ENCODE measurements at places on chromosomes 7 and 10. TPM values are rescaled to one million over a fixed set of nuclear protein-coding genes. Genes with fewer than 3 reads are reported as not detected.

GRCh38 chr7:99730238-99730810, 4.7 kb downstream of the CYP3A7 start:
- H3K36me3 ChIP-seq, result no peaks in the 10 kb centered on the region
- H3K27ac ChIP-seq, result no peak overlapping the region
- H3K27me3 ChIP-seq, result no peaks in the 10 kb centered on the region
- DNase-seq, result no peak
- H3K4me1 ChIP-seq, result no peaks in the 10 kb centered on the region
- H3K4me3 ChIP-seq, result no peak overlapping the region

- no peak overlapping the region for H3K4me3 ChIP-seq
- no peaks in the 10 kb centered on the region for H3K36me3 ChIP-seq
- H3K27me3 ChIP-seq, result no peaks in the 10 kb centered on the region
- H3K27ac ChIP-seq, result no peak overlapping the region
Measured at GRCh38 chr7:86320341-86320740, 323.4 kb upstream of the GRM3 start.

DNA sequence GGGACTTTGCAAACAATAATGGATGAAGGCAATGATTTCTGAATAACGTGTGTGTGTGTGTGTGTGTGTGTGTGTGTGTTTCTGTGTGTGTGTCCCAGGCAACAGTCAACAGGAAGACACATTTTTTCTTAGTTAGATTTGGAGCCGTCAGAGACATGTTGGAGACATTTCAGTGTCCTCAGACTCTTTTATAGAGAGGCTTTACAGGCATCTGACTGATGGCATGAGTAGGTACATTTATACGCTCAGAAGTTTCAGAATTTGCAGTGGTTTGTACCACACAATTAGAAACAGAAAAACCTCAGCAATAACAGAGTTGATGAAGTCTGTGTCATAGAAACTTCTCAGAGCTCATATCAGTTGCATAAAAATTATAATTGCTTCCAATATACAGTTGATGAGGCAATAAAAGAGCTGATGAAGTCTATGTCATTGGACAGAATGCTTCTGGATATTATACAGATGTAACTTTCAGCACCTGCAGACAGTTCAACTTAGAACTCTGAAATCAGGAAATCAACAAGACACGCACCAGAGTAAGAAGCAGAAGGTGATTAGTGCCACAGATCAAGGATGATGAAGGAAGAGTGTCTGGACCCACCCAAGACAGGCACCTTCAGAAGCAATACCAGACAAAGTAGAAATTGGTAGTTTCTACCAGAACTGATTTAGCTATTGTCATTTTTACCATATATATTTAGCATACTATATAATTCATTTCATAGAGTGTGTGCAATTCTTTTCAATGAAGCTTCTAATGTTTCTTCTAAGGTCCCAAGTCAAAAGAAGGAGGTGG, 104.5 kb upstream of the LYZL1 start:
- no peaks in the 10 kb centered on the region for H3K4me1 ChIP-seq
- no peak overlapping the region for H3K4me3 ChIP-seq
- H3K36me3 ChIP-seq, result no peaks in the 10 kb centered on the region
- peaks cover 2% of the 10 kb centered on the region for H3K27me3 ChIP-seq
- DNase-seq, result no peak
- H3K27ac ChIP-seq, result no peak overlapping the region

MSS51 gene
- total RNA-seq, result 1.5 TPM

DNA sequence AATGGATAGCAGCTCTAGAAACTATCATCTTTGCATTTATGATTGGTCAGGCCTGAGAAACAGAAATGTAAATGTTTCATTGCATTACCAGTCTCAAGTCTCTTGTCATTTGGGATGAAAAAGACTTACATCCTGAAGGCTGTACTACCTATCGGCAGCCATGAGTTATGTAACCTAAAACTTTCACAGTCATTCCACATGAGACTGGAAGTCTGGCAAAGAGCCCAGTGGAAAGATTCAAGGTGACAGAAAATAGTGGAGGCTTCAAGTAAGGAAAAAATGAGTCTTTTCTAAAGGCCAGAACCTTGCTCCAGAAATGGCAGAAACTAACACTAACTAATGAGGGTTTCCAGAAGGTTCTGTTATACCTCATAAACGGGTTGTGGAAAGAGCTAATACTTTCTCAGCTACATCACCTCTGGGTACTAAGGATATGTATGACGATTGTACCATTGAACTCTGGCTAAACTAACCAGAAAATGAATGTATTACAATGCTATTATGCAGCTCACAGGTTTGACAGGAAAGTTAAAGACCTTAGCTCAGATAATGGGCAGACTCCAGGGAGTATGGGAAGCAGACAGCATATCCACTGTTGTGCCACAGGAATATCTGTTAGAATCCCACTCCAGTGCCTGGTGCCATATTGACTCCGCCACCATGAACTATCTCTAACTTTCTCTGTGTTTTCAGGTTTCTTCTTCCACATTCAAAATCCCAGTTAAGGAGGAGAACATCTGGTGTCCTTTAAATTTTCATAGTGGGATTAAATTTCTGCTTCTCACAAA, 41.7 kb upstream of the DYNC1I1 start:
- H3K36me3 ChIP-seq, result no peaks in the 10 kb centered on the region
- no peak for DNase-seq

GRCh38 chr10:48707472-48707871, 22.8 kb downstream of the WDFY4 start:
- no peaks in the 10 kb centered on the region for H3K4me1 ChIP-seq
- peaks cover 2% of the 10 kb centered on the region for H3K27me3 ChIP-seq
- no peak for DNase-seq
- H3K36me3 ChIP-seq, result no peaks in the 10 kb centered on the region
- H3K27ac ChIP-seq, result no peak overlapping the region
- H3K4me3 ChIP-seq, result no peak overlapping the region

COL26A1 gene
- total RNA-seq, result not detected

ARHGAP22 gene
- total RNA-seq, result 21.3 TPM

DNA sequence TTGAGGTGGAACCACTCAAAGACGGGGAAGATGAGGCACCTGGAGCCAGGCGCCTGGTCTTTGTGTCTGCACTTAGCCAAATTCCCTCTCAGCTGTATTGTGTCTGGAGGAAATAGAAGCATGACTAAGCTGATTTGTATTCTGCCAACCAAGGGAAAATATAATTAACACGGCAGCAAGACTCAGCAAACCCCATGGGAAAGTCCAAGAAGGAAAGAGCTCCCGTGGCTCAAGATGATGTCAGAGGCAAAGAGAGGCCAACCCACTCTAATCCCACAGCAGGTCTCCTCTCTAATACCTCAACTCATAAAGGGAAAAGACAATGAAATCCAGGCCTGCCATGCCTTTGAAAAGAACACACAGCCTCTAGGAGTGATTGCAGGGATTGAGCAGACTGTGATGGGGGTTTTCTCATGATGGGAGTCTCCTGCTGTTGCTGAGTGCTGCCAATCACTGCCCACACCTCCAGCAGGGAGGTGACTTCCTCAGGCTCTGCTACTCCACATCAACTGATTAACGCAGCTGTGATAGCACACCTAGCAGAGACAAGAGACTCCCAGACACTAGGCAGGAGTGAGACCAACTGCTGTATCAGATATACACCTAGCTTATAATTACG, 255.5 kb upstream of the C7orf33 start:
- H3K27ac ChIP-seq, result no peak overlapping the region
- no peaks in the 10 kb centered on the region for H3K27me3 ChIP-seq
- H3K4me1 ChIP-seq, result no peaks in the 10 kb centered on the region
- no peak for DNase-seq

GRCh38 chr10:100744136-100744986, 1.0 kb upstream of the PAX2 start:
- H3K4me1 ChIP-seq, result no peaks in the 10 kb centered on the region
- H3K27ac ChIP-seq, result no peak overlapping the region
- H3K4me3 ChIP-seq, result no peak overlapping the region
- no peak for DNase-seq
- H3K27me3 ChIP-seq, result peaks cover 81% of the 10 kb centered on the region

GRCh38 chr10:80855348-80855971, 317.8 kb downstream of the SH2D4B start:
- H3K4me3 ChIP-seq, result no peak overlapping the region
- DNase-seq, result no peak
- no peak overlapping the region for H3K27ac ChIP-seq
- H3K4me1 ChIP-seq, result no peaks in the 10 kb centered on the region
- H3K36me3 ChIP-seq, result no peaks in the 10 kb centered on the region

DNA sequence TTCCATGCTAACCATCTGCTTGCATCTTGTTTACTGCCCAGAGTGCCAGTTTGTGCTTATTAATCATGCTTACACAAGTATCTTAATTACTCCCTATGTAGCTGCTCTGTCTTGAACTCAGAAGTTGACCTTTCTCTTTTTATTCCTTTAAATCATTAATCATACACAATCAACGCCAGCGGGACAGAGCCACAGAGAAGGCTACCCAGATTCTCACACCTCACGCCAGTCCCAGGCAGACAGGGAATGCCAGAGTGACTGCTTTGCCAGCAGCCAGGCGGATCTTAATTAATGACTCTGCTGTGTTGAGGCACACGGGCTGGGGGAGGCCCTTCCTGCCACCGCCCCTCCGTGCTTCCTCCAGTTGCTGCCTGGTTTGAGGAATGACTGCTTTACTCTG, 229.4 kb downstream of the LRMDA start:
- peak; percentile 70 for DNase-seq
- H3K27me3 ChIP-seq, result peaks cover 6% of the 10 kb centered on the region
- H3K4me3 ChIP-seq, result no peak overlapping the region
- no peak overlapping the region for H3K27ac ChIP-seq
- H3K4me1 ChIP-seq, result peaks cover 3% of the 10 kb centered on the region

PNLIP gene
- total RNA-seq, result not detected

PLPP4 gene
- 0.26 TPM for total RNA-seq

- no peak overlapping the region for H3K4me3 ChIP-seq
- DNase-seq, result no peak
- H3K27ac ChIP-seq, result no peak overlapping the region
Measured at GRCh38 chr7:123802249-123802648, 42.7 kb upstream of the HYAL4 start.

DNA sequence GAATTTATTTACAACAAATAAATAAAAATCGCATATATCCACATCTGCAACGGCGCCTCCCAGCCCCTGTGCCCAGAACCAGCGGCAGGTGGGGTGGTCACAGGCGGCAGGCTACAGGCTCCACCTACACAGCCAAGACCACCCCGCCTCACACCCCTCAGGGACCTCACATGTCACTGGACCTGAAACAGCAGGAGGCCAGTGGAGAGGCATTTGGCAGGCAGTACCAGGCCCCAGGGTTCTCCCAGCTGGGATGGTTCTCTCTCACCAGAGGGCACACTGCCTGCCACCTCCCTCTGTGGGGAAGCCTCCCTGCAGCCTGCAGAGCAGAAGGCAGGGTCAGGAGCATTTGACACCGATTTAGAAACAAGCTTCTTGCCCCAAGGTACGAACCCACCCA, 81.5 kb downstream of the MAD1L1 start:
- no peaks in the 10 kb centered on the region for H3K36me3 ChIP-seq
- no peak for DNase-seq
- no peak overlapping the region for H3K4me3 ChIP-seq
- no peak overlapping the region for H3K27ac ChIP-seq
- no peaks in the 10 kb centered on the region for H3K27me3 ChIP-seq
- H3K4me1 ChIP-seq, result no peaks in the 10 kb centered on the region

- DNase-seq, result no peak
- H3K4me3 ChIP-seq, result no peak overlapping the region
- H3K36me3 ChIP-seq, result no peaks in the 10 kb centered on the region
Measured at GRCh38 chr10:110036640-110037039, 28.9 kb downstream of the ADD3 start.

- no peaks in the 10 kb centered on the region for H3K36me3 ChIP-seq
- peak overlapping the region; percentile 93 for H3K27ac ChIP-seq
- no peaks in the 10 kb centered on the region for H3K27me3 ChIP-seq
- DNase-seq, result no peak
- peak overlapping the region; percentile 72 for H3K4me3 ChIP-seq
Measured at GRCh38 chr10:22437620-22438588, 92.6 kb downstream of the SPAG6 start.

- H3K27me3 ChIP-seq, result no peaks in the 10 kb centered on the region
- no peaks in the 10 kb centered on the region for H3K36me3 ChIP-seq
- H3K4me1 ChIP-seq, result peaks cover 4% of the 10 kb centered on the region
- H3K27ac ChIP-seq, result peak overlapping the region; percentile 98
- H3K4me3 ChIP-seq, result peak overlapping the region; percentile 80
Measured at GRCh38 chr10:73413108-73413527, 740 bp downstream of the ANXA7 start.

DNA sequence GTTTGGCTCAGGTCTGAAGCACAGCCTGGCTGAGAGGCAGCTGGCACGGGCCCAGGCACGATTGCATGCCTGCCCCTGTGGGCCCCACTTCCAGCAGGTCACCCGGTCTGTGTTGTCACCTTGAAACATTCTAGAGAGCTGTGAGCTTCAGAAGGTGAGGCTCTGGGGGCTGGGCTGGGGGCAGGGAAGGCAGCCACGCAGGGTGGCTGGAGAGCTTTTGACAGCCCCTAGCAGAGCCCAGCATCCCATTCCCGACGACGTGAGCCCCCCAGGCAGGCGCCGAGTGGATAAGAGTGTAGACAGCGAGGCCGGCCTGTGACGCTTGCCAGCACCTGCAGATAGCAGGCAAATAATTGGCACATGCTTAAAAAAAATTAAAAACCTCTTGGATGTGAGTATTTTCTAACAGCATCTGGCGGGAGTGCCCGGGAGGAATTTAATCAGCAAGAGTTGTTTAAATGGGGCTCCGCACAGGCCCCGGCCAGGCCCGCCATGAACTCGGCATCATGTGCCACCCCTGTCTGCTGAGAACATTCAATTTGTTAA, 212.0 kb upstream of the TBX20 start:
- H3K4me3 ChIP-seq, result no peak overlapping the region
- H3K36me3 ChIP-seq, result no peaks in the 10 kb centered on the region
- no peak overlapping the region for H3K27ac ChIP-seq
- DNase-seq, result no peak
- H3K27me3 ChIP-seq, result no peaks in the 10 kb centered on the region

GRCh38 chr7:21412410-21412851, 15.5 kb upstream of the SP4 start:
- H3K4me3 ChIP-seq, result no peak overlapping the region
- H3K27me3 ChIP-seq, result no peaks in the 10 kb centered on the region
- H3K36me3 ChIP-seq, result no peaks in the 10 kb centered on the region
- no peaks in the 10 kb centered on the region for H3K4me1 ChIP-seq
- H3K27ac ChIP-seq, result no peak overlapping the region

GRCh38 chr10:116627386-116627933, 6.7 kb downstream of the PNLIPRP2 start:
- H3K27me3 ChIP-seq, result no peaks in the 10 kb centered on the region
- H3K36me3 ChIP-seq, result no peaks in the 10 kb centered on the region
- no peak overlapping the region for H3K27ac ChIP-seq
- no peaks in the 10 kb centered on the region for H3K4me1 ChIP-seq
- H3K4me3 ChIP-seq, result no peak overlapping the region
- no peak for DNase-seq

DNA sequence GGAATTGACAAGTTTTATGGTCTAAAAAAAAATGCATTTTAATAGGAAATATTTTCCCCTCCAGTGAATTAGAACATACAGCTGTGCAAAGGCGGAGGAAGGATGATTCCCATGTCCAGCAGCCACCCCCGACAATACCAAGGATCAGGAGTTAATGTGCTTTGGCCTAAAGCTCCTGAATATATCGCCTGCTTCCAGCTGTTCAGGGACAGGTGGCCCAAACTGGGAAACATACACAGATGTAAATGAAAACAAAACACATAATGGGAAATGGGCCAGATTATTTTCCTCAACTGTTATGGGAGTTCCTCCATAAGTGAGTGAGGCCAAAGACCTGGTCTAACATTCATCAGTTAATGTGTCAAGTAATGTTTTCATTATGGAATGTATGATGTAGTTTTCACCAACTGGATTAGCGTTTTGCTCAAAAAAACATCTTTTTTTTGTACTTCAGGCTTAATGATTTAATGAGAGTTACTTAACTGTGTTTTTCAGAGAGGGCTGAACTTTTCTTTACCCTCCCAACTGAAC, 55.1 kb upstream of the LAMB1 start:
- H3K36me3 ChIP-seq, result no peaks in the 10 kb centered on the region
- H3K4me1 ChIP-seq, result peaks cover 6% of the 10 kb centered on the region
- no peaks in the 10 kb centered on the region for H3K27me3 ChIP-seq
- H3K27ac ChIP-seq, result no peak overlapping the region
